Fibroblast of skin of left biceps (primary cell): ENCODE measurements at places on chromosomes 1 and 21.

DNA sequence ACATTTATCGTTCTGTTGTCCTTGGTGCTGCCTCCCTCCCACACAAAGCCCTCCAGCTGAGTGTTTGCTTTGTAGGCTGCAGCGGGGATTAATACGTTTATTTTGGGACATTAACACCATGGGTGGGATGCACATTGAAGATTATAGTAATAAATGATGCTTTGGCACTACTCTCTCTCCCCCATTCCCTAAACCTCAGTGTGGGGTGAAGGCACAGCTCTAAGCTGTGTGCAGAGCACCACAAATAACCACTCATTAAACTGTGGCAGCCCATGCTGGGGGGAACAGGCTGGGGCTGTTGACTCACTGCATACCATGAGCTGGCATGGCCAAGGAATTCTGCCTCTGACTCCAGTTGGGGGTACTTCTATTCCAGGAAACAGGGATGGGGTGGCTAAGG, 7.7 kb downstream of the PCP4L1 start:
- no peak for DNase-seq

DNA sequence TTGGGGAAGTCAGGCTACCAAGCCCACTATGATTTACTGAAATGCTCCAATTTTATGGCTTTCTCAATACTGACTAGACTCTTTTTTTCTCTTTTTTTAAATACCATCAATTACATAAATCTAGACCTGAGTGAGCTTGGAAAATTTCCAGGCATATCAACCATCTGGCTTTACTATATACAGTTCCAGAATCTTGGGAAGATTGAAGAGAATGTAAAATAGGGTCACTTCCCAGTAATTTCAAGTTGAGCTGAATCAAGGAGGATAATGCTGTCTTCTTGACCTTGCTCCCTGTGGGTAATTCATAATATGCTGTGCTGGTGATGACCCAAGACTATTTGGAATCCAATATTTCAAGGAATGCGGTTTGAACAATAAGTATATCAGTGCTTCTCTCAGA, 108.1 kb downstream of the MAP3K21 start:
- DNase-seq: no peak

DNA sequence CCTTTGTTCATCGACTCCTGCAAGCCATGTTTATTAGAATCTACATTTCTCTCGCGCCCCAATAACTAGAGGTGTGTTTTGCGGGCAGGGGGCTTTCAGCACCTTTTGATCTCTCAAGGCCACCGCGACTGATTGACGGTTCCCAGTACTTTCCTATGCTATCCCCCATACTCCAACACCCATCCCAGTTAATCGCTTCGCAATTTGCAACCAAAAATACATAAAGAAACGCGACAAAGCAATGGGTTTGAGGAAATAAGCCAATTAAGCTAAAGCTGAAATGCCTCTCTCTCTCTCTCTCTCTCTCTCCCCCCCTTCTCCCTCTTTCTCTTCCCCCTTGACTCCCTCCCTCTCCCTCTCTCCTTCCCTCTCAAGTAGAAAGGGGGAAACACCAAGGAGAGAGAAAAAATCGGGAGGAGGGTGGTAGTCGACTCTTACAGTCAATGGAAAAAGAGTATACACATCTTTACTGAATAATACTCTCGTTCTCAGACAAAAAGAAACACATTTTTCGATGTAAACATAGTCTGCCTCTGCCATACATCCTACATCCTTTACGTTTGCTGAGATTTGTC, 128.0 kb upstream of the DPYD start:
- no peak for DNase-seq

DNA sequence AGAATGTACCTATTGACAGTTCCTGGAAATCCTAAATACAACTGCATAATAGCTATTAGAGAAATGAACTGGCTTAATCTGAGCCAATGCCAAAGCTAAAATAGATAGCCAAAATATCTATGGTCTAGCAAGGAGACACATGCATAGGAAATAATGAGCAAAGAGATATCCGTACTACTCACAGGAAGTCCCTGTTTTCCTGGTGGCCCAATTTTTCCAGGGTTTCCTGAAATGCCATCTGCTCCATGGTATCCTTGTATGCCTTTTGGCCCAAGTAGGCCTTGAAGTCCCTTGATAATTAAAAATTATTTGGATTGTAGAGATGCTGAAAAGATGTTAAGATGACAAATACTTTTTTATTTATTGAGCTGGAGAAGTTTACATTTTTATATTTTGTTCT, 108.4 kb upstream of the ZNHIT6 start:
- DNase-seq: no peak

- DNase-seq: no peak
These were observed 778 bp downstream of the EVI5 start for GRCh38 chr1:92784021-92784638.

DNA sequence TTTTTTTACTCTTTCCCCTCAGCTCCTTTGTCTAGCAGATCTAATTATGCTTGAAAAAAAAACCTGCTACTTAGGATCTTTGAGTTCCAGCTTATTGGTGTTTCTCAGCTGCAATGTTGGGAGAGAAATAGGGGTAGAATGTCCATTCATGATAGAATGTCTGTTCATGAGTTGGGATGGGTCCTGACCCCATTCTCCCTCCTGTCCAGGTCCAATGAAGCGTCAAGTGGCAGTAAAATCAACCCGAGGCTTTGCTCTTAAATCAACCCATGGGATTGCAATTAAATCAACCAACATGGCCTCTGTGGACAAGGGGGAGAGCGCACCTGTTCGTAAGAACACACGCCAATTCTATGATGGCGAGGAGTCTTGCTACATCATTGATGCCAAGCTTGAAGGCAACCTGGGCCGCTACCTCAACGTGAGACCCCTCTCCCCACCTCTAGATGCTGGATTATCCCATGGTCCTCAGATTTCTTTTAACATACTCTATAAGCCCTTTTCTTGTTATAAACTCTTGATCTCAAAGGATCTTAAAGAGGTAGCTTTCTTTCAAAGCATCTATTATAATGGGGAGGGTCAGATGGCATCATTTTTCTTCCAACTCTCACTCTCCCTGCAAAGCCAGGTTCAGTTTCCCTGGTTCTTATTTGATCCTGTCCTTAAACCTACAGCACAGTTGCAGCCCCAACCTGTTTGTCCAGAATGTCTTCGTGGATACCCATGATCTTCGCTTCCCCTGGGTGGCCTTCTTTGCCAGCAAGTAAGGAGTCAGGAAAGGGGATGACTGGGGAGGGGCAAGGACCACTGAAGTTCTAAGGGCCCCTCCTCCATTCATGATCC, 11.1 kb downstream of the CERS2 start:
- no peak for DNase-seq

DNA sequence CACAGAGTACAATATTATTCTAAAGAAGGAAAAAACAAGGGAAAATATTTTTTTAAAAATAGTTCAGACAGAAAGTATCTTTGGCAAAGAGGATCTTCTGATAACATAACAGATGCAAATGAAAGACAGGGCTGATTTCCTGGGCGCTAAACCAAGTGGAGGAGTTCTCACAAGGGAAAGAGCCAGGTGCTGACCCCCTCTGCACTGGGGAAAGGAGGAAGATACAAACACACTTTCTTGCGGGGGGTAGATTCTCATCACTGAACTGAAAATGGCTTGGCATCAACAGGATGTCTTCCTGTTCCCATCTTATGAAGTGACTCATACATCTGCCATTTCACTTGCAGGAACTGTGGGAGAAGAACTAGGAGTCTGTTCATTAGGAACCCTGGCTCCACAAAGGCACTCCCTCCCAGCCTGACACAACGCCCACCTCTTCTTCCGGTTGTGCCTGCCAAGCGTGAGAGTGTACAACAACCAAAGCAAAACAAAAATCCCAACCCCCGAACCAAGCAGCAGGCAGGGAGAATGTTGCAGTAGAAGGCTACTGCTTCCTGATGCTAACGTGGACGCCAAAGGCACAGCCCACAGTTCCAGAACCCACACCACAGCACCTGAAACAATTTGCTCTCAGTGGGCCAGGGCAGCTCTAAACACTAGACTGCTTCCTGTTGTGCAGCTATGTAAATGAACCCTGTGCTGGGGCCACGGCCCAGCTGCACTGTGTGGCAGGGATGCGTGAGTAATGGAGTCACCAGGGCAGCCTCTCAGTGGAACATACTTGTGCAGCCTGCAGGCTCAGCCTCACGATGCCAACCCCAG, 51.0 kb downstream of the GADD45A start:
- peak; percentile 69 for DNase-seq

DNA sequence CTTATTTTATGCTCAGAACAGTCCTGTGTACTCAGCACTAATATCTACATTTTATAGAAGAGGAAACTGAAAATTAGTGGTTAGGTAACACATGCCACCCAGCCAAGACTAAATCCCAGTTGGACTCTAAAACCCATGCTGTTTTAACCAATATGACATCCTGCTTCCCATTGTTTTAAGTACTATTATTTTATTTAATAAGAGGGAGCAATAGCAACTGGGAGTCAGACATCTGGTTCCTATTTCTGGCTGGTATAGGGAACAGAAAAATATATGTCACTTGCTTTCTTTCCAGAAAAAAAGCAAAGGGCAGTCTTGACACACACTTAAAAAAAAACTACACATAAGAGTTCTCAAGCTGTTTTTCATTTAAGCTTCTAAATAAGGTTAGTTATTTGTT, 11.9 kb downstream of the KLHL12 start:
- no peak for DNase-seq

DNA sequence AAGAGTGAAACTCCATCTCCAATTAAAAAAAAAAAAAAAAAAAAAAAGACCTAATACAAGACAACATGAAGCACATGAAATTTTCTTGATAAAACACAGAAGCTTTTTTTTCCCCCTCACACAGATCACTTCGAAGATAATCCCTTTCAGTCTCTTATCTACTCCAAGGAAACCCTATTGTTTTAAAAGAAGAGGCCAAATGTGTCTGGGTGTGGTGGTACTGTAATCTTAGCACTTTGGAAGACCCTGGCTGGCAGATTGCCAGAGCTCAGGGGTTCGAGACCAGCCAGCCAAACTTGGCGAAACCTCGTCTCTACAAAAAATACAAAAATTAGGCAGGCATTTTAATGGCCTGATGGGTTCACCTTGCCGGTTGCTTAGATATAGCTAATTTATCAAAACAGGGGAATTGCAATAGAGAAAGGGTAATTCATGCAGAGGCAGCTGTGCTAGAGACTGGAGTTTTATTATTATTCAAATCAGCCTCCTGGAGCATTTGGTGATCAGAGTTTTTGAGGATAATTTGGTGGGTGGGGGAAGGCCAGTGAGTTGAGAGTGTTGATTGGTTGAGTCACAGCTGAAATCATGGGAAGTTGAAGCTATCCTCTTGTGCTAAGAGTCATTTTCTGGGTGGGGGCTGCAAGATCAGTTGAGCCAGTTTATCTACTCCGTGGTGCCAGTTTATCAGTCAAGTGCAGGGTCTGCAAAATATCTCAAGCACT, 62.5 kb downstream of the SLC16A1 start:
- no peak for DNase-seq

DNA sequence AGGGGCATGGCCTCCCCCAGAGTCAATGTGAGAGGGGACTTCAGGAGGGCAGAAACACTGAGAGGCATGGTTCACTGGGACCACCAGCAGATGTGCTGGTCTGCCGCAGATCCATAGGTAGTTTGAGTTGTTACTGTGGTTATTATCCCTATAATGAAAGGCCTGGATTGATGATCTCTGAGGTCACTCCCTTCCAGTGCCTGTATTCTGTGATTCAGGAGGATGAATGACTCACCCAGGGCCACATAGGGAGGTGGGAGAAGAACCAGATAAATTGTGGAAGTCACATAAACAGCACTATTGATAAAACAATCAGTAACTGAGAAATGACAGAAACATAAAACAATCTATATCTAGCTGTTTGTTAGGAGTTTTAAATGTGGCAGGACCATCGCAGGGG, 22.7 kb upstream of the ACTL8 start:
- peak; percentile 9 for DNase-seq
